ENCODE measurements at places on chromosomes 3 and 15. TPM values are rescaled to one million over a fixed set of nuclear protein-coding genes. Genes with fewer than 3 reads are reported as not detected.

DNA sequence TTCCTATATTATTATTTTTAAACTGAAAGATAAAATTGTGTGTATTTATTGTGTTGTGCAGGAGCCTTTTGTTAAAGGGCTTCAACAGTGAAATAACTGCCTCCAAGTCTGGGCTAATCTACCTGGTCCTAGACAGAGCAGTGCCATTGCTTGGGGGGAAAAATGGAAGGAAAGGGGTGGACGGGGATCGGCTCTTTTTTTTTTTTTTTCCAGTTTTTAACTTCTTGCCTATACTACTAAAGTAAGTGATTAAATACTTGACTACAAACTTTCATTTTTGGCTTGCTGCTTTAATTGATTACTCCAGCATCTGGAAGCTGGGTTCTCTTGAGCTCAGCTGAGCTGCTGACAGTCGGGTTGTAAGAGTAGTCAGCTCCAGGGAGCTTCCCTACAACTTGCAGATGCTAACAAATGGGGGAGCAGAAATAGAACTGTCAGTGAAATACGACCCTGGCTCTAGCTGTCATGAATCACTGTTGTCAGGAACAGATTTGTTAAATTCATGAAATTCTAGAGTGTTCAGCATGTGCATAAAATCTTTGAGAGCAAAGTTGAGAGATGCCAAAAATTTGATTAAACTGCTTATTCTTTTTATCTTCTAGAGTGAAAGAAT lies 276.7 kb downstream of the ROBO1 start:
- ATAC-seq, result no peak

DNA sequence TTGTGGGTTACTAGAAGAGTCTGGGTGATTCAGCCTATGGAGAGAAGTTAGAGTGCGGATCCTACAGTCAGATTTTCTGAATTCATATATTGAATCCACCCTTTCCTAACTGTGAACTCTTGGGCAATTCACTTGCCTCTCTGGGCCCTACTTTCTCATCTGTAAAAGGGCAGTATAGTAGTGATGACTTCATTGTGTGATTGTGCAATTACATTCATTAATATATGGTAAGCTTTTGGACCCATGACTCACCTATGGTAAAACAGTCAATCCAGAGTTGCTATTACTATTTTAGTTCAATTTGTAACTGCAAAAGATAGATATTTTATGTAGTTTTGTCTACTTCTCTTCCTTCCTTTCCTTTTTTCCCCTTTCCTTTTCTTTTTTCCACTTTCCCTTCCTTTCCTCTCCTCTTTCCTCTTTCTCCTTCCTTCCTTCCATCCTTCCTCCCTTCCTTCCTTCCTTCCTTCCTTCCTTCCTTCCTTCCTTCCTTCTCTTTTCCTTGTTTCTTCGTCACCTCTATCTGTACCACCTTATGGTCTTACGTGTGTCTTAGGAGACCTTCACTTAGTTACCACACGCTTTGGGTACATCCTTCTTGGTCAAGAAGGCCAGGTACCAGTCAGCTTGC lies 37.0 kb downstream of the GMNC start:
- peak; percentile 53 for ATAC-seq

CNTN3 gene
- total RNA-seq, result 0.04 TPM

GRCh38 chr3:188562144-188562543 lies 408.2 kb downstream of the LPP start:
- no peak for ATAC-seq

PLS1 gene
- 12.5 TPM for total RNA-seq

- ATAC-seq, result no peak
Observed at GRCh38 chr3:96836153-96836915, 21.9 kb downstream of the EPHA6 start.

PLSCR2 gene
- 0.12 TPM for total RNA-seq

DNA sequence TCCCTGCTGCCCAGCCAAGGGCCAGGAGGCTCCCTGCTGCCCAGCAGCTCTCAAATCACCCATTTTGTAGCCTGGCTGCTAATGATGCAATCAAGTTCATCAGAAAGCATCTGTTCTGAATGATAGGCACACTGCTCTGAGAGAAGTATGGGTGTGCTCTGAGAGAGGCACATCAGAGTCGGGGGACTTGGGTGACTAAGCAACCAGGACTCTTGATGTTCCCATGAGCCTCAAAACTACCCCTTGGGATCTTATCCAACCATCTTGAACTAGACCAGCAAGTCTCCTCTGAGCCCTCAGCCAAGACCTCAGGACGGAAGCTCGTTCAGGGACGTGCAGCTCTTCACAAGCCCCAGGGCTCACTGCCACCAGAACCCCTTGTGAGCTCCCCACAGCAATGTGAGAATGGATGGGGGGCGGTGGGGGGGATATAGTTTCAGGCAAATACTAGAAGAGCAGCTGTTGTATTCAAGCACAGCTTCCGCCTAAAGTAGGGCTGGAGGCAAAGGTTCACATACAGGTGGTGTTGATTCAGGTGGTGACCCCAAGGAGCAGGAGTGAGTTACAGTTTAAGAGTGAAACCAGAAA lies 52.2 kb upstream of the HES1 start:
- ATAC-seq, result no peak

- ATAC-seq, result no peak
Observed at GRCh38 chr15:75925440-75925839, 21.8 kb downstream of the FBXO22 start.

GRCh38 chr15:33019354-33019981 lies 175.0 kb downstream of the FMN1 start:
- no peak for ATAC-seq

- ATAC-seq, result no peak
Observed at GRCh38 chr15:74680456-74680855, 15.4 kb downstream of the EDC3 start.

CGNL1 gene
- 9.0 TPM for total RNA-seq

DNA sequence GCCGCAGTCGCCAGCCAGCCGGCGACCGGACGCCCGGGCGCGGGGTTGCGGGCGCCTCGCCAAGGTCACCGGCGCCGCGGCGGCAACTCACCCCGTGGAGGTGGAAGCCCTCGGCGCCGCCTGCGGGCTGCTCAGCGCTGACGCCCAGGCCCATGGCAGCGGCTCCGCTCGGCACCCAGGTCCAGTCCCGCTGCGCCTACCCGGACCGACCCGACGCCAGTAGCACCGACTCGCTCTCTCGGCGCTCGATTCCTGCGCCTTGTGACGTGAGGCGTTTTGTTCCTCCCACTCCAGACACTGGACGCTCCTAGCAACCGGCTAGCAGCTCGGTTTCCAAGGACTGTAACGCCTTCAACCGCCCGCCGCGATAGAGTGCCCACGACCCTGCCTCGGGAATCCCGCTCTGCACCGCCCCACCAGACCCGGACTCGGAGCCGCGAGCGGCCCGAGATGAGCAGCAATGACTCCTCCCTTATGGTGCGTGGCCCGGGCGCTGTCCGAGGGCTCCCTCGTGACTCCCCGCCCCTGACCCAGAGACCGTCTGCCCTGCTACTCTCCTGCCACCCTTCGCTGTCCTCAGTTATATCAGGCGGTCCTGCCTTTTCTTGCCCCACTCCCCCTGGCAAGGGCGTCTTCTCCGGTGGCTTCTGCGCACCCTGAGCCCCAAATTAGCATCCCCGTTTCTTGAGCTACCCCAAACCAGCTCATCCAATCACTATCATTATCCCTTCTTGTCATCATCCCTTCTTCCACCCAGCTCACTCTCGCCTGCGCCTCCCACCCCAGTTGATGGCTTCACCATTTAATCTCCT lies at the start of the genes GORASP1 and TTC21A:
Gene GORASP1, minus strand, starts transcription at position 240 of the 812 bp plus-strand sequence. Its CDS starts 86 bp downstream, at position 154.
Gene TTC21A, plus strand, starts transcription at position 293 of the 812 bp plus-strand sequence. Its CDS starts 158 bp downstream, at position 451.
- peak; percentile 84 for ATAC-seq

GRCh38 chr3:99023590-99024192 lies 122.2 kb upstream of the DCBLD2 start:
- no peak for ATAC-seq

WDR5B gene
- total RNA-seq, result 1.9 TPM

DNA sequence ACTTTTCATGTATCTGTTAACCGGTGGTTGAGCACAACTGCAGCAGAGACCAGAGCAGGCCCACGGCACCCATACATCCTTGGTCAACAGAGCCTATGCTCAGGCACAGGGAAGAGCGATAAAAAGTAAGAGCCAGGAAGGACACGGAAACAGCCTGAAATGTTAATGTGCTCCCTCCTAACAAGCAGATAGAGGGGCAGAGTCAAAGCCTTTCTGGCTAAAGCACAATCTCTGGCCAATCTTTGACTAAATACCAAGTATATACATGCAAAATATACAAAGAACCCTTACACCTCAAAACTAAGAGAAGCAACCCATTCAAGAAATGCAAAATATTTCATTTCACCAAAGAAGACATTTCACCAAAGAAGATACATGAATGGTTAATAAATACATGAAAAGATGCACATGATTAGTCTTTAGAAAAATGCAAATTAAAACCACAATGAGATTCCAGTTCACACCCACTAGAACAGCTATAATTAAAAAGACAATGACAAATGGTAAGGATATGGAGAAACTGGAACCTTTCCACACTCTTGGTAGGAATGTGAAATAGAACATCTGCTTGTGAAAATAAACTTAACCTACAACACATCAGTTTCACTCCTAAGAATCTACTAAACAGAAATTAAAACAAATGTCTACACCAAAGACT lies 88.0 kb downstream of the OSBPL10 start:
- ATAC-seq, result no peak

GRCh38 chr3:100584101-100584660 lies 25.2 kb upstream of the ADGRG7 start:
- ATAC-seq, result no peak

DNA sequence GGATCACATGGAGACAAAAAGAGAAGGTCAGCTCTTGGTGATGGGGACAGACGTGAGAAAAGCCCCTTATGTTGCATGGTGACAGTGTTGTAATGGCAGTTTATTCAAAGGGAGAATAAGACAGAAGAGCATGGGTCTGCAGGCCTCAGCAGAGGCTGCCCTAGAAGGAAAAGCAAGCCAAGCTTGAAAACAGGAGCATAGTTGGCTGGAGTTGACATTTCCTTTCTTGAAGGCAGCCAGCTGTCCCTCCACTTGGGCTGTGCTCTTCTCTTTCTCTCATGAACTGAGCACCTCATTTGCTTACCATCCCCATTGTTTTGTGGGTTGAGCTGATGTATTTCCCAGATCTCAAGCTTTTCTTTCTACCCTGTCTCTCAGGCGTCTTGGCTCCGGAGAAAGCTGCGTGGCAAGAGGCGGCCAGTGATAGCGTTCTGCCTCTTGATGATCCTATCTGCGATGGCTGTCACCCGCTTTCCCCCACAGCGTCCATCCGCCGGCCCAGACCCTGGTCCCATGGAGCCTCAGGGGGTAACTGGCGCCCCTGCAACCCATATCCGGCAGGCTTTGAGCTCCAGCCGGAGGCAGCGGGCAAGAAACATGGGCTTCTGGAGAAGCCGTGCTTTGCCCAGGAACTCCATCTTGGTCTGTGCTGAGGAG lies 52.9 kb downstream of the GASK1A start:
- ATAC-seq, result no peak

Data from esophagus mucosa (tissue), 1 donor.